Upper lobe of right lung (tissue), 1 donor: ENCODE measurements at places on chromosomes 2 and 18. TPM values are rescaled to one million over a fixed set of nuclear protein-coding genes. Genes with fewer than 3 reads are reported as not detected.

RAB6C gene
- total RNA-seq = not detected

- no peak overlapping the region for H3K4me3 ChIP-seq
- H3K36me3 ChIP-seq = no peaks in the 10 kb centered on the region
- H3K4me1 ChIP-seq = no peaks in the 10 kb centered on the region
- H3K27me3 ChIP-seq = no peaks in the 10 kb centered on the region
- no peak for DNase-seq
These were observed 109.4 kb downstream of the KCTD1 start for GRCh38 chr18:26438980-26439379.

KRTCAP3 gene
- 22.5 TPM for total RNA-seq

DNA sequence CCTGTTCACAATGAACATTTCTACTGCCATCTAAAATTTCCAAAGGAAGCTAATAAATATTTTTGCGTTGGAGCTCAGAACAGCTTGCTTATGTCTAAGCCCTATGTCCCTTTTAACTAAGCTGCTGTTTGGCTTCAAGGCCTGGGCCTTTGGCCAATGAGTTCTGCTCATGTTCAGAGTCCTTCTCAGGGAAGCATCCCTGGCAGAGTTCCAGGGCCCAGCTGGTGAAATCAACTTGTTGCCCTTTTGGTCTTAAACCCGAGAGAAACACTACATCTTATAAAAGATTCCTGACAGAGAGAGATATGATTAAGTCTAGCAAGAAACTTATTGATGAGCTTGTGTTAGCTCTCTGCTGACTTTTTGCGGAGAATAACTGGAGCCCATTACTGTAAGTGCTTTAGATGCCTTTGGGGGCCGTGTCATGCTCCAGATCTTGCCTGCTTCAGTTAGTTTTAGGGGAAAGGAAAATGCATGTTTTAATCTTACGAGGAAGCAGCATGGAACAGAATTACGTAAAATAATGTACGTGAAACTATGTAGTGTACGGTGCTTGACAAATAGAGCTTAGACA is 102.5 kb upstream of the NOSTRIN start:
- H3K27ac ChIP-seq = no peak overlapping the region
- no peak for DNase-seq
- H3K36me3 ChIP-seq = no peaks in the 10 kb centered on the region
- H3K27me3 ChIP-seq = no peaks in the 10 kb centered on the region

E2F6 gene
- 14.5 TPM for total RNA-seq

RIT2 gene
- not detected for total RNA-seq

DNA sequence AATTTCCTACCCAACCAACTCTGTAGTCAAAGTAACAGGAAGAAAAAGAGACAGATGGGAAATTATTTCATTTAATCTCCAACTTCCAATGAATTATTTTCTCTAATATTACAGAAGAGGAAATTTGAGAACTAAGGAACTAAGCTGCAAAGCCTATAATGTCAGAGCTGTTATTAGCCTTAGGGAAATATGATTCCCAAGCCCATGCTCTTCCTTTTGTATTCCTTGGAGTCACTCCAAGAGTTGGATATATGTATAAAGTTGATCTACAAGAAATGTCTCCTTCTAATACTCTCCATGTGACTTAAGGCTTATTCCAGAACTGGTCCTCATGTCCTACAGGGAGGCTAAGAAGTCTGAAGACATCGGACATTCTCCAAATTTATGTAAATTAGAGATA is 31.6 kb upstream of the VWC2L start:
- H3K27me3 ChIP-seq = no peaks in the 10 kb centered on the region
- H3K36me3 ChIP-seq = no peaks in the 10 kb centered on the region
- H3K27ac ChIP-seq = no peak overlapping the region
- no peak overlapping the region for H3K4me3 ChIP-seq
- no peaks in the 10 kb centered on the region for H3K4me1 ChIP-seq

ZSWIM2 gene
- total RNA-seq = not detected

GCKR gene
- total RNA-seq = not detected

LYPD6B gene
- total RNA-seq = 0.78 TPM

SP140 gene
- 12.7 TPM for total RNA-seq

CCL20 gene
- 4.9 TPM for total RNA-seq

KCNJ3 gene
- not detected for total RNA-seq

DUSP2 gene
- 4.4 TPM for total RNA-seq

- no peak overlapping the region for H3K4me3 ChIP-seq
- no peak for DNase-seq
- H3K27ac ChIP-seq = no peak overlapping the region
These were observed 23.9 kb downstream of the MAP4K3 start for GRCh38 chr2:39413063-39413737.

PRKAG3 gene
- total RNA-seq = not detected

DNA sequence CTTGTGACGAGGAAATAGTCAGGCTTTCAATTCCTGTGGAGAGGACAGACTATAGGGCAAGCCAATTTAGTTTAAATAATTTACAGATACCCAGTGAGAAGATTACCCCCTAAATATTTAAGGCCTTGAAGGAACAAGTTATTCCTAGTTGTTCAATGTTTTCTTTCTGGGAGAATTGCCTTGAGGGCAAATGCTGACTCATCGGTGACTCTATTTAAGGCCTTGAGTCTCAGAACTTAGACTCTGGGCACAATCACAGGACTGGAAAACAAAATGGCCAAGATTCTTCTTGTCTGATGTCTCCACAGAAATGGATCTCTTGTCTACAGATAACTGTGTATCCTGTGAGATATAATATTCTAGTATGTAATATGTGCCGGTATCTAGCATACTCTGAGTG is 467.1 kb downstream of the SUCLG1 start:
- no peak overlapping the region for H3K27ac ChIP-seq
- H3K4me1 ChIP-seq = no peaks in the 10 kb centered on the region
- no peaks in the 10 kb centered on the region for H3K27me3 ChIP-seq
- H3K36me3 ChIP-seq = no peaks in the 10 kb centered on the region
- no peak overlapping the region for H3K4me3 ChIP-seq

DNA sequence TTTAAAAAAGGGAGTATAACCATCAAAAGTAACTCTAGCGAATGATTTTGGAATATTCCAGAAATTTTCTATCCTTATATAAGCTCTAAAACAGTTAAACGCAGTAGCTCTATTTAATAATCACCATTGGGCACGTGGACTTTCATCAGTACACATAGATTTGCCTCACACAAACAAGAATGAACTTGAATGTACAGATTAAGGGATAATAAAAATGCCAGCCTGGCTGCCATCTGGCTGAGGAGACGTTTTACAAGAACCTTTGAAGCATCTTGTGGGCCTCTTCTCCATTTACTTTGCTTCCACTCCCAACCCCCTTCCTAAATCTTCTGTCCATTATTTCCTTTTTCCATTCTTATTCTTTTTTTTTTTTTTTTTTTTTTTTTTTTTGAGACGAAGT is 47.2 kb downstream of the AGAP1 start:
- H3K27me3 ChIP-seq = no peaks in the 10 kb centered on the region
- H3K27ac ChIP-seq = no peak overlapping the region
- H3K4me1 ChIP-seq = peaks cover 6% of the 10 kb centered on the region
- no peaks in the 10 kb centered on the region for H3K36me3 ChIP-seq
- no peak overlapping the region for H3K4me3 ChIP-seq

DNA sequence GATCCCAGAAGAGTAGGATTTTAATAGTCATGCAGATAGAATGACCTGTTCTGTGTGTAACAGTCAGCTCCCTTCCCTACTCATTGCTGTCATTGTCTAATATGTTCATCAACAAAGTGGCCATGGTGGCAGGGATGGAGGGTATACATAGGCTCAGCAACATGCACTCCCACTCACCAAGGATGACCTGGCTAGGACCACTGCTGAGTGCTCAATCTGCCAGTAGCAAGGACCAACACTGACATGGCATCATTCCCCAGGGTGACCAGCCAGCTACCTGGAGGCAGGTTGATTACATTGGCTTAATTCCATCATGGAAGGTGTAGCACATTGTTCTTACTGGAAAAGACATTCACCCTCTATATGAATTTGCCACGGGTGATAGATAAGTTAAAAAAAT is 401.7 kb upstream of the CELF4 start:
- no peaks in the 10 kb centered on the region for H3K4me1 ChIP-seq
- no peak overlapping the region for H3K27ac ChIP-seq
- no peaks in the 10 kb centered on the region for H3K36me3 ChIP-seq
- no peak overlapping the region for H3K4me3 ChIP-seq

DNA sequence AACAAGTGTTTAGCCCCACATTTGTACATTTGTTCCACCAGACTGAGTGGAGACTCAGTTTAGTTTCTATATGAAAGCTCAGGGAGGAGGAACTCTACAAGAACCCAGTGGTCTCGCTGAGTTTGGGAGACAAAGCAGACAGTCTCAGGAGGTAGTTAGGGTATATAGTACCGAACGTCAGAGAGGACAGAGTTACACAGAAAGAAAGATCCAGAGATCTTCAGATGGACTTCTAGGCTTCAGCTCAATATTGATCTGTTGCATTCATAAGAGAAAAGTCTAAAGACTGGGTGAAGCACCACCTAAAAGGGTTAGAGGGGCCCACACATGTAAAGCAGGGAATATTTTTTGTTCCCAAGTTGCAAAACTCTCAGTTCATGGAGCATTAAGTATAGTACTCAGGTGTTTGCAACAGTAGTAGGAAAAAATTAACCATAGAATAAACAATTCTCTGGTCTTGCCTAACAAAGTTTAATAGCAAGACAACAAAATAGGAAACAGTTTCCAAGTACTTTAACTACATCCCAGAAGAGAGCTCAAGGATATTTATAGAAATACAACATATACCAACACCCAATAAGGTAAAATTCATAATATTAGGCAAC is 4.2 kb downstream of the TFPI start:
- H3K36me3 ChIP-seq = peaks cover 2% of the 10 kb centered on the region
- DNase-seq = no peak

GPR45 gene
- total RNA-seq = not detected

DNA sequence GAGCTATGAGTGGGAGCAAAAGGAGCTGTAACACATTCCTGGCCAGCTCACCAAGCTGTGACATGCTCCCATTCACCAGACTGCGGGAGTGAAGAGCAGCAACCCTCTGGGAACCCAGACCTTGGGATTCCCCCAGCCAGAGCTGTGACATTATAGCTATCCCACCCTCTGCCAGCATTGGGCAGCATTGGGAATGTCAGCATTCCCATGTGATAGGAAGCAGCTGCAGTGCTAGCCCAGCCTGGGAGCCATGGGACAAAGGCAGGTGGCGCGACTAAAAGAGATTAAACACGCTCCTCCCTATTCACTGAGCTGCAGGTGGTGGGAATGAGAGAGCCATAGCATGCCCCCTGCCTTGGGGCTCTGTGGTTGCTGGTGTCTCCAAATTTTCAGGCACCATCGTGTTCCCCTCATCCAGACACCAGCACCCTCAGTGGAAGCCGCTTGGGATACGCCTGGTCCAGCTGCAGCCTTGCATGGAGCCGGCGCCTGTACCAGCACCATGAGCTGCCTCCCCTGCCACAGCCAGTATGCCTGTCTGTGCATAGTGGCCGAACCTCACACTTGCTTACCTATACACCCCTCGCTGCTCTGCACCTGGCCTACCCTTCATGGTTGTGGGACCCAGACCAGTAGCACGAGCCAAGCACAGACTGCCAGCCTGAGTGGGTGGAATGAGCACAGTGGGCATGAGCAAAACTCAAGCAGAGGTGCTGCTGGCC is 695.6 kb upstream of the GCFC2 start:
- no peak overlapping the region for H3K27ac ChIP-seq
- no peaks in the 10 kb centered on the region for H3K36me3 ChIP-seq

DNA sequence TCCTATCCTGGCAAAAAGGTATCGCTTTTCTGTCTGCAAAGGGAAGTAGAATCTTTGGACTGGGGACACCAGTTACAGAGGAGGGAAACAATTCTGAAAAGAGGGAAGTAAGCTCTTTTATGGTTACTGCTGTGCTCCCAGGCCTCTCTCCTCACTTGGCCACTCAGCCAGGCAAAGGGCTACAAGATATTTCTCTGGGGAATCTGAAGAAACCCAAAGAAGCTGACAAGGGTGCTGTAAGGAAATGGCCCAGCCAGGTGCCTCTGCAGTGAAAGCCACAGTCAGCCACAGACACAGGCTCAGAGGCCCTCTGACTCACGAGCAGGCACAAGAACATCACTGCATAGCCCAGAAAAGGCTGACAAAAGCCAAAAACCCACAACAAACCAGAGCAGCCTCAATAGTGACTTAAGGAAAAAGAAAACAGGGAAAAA is 5.8 kb downstream of the HDLBP start:
- no peak for DNase-seq
- H3K36me3 ChIP-seq = no peaks in the 10 kb centered on the region
- no peak overlapping the region for H3K27ac ChIP-seq
- H3K4me1 ChIP-seq = peaks cover 18% of the 10 kb centered on the region
- no peak overlapping the region for H3K4me3 ChIP-seq

DNA sequence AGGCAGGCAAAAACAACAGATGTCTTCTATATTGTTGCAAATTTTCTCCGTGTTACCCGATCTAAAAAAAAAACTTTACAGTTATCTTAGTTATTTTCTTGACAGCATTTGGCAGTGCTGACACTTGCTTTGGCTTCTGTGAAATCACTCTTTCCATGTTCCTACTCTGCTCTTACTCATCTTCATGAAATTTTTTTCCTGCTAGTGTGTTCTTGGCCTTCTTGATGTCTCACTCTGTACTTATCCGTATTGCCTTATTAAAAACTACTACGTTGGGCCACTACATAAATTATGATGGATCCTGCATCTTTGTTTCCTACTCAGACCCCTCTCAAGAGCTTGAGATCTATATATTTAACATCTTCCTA is 134.4 kb downstream of the IKZF2 start:
- no peak overlapping the region for H3K4me3 ChIP-seq
- H3K4me1 ChIP-seq = no peaks in the 10 kb centered on the region
- no peak for DNase-seq
- H3K27me3 ChIP-seq = no peaks in the 10 kb centered on the region
- H3K27ac ChIP-seq = no peak overlapping the region

- H3K36me3 ChIP-seq = peaks cover 36% of the 10 kb centered on the region
- no peak overlapping the region for H3K27ac ChIP-seq
- H3K4me1 ChIP-seq = peaks cover 3% of the 10 kb centered on the region
- H3K27me3 ChIP-seq = no peaks in the 10 kb centered on the region
These were observed 170.7 kb downstream of the DIS3L2 start for GRCh38 chr2:232132181-232132580.

- no peaks in the 10 kb centered on the region for H3K36me3 ChIP-seq
- DNase-seq = no peak
- H3K27ac ChIP-seq = no peak overlapping the region
These were observed 1089.9 kb upstream of the SLC39A10 start for GRCh38 chr2:194566907-194567660.

IL36G gene
- total RNA-seq = not detected

GRCh38 chr2:143058851-143059250 is 70.4 kb upstream of the ARHGAP15 start:
- no peaks in the 10 kb centered on the region for H3K36me3 ChIP-seq
- DNase-seq = no peak
- no peaks in the 10 kb centered on the region for H3K27me3 ChIP-seq
- H3K4me3 ChIP-seq = no peak overlapping the region

ATP6V1C2 gene
- not detected for total RNA-seq

DNA sequence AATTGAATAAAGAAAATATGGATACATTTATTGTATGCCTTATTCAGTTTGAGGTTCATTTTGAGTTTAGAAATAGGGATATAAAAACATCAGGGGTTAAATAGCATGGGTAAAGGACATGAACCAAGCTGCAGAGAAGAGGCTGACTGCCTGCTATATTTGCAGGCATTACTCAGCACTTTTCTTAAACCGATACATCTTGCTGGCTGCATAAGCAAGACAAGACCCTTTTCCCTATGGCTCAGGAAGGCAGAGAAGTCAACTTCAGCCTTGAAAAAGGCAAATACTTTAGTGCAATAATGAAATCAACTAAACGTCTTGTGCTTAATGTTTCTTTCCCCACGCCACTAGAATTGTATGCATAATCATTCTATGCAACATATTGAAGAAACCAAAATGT is 36.4 kb downstream of the SCN1A start:
- DNase-seq = no peak
- no peak overlapping the region for H3K4me3 ChIP-seq
- H3K27me3 ChIP-seq = no peaks in the 10 kb centered on the region
- H3K36me3 ChIP-seq = no peaks in the 10 kb centered on the region
